Stimulated activated CD8-positive, alpha-beta memory T cell treated with anti-CD3 and anti-CD28 coated beads, Interleukin-4, amount 100 ng/mL, for 4 hours (primary cell): ENCODE measurements at places on chromosomes 2 and 18.

DNA sequence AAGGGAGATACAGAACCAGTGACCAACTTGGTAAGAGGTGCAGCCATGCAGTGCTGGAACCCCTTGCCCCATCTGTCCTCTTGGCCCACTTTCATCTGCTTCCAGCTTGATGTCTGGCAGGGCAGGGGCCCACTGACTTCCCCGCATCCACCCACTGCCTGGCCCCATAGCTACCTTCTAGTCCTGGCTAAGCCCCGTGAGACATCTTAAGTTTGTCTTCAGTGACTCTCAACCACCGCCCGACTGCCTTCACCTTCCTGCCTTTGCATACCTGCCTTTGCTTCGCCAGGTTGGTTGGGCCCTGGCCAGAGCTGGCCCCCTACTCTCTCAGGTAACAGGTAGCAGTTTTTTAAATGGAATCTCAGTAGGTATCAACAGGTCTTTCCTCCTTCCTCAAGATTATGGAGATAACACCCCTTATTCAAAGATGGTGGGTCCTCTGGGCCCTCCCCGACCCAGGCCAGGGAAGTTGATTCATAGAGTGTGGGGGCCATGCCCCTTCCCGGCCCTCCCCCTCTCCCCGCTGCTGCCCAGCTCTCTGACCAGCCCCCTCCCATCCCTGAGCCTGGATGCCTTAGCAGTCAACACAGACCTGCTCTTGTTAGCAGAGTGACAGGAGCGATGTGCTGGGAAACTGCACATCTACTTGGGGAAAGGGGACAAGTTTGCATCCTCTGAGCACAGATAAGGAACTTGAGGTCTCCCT, 2.8 kb downstream of the ARID5A start:
- no peak for DNase-seq

DNA sequence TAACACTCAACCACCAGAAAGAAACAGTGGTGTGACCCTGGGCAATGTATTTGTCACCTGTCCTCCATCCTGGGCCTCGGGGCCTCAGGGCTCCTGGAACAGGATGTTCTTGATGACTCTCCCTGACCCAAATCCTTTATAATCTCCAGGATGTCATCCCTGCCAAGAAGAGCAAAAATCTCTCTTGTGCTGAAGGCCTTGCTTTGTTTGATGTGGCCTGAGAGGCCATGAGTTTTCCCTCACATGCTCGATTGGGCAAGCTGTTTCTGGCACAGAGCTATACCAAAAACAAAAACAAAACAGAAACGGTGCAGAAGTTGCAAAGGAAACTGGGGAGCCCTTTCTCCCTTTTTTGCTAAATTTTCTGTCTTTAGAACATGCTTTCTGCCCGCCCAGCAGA, 35.7 kb upstream of the ST3GAL5 start:
- no peak for DNase-seq

DNA sequence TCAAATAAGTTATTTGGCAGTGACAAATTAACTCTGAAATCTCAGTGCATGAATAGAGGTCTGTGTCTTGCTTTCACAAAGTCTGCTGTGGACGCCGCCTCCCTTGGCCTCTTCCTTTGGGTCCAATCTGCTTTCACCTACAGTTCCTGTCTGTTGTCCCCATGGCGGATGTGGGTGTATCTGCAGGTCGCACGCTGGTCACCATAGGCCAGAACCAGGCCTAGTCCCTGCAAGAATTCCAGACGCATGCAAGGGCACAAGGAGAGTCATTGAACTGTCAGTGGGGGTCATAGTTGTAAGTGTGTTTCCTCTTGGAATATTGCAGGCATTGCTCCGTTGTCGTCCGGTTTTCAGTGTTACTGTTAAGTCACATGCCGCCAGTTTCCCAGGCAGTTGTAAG, 7.4 kb downstream of the SOCS6 start:
- no peak for DNase-seq

GRCh38 chr18:8623549-8624106, 14.4 kb downstream of the RAB12 start:
- no peak for DNase-seq

DNA sequence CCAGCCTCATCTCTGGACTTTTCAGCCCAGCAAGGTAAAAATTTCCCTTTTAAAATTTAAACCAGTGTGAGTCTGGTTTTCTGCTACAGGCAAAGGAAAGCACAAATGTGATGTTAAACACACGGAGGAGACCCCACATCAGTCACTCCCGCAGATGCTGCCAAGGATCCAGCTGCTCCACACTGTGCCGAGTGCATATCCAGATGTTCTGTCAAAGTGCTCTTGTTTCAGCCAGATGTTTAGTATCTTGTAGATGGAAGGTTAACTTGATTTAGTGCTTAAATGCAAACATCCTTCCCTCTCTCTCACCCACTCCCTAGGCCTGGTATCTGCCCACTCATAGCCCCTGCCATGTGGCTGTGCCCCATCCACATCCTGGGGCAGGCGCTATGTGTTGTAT, 15.8 kb upstream of the ATOH8 start:
- no peak for DNase-seq

- no peak for DNase-seq
Measured at GRCh38 chr2:241081643-241082340, 20.3 kb downstream of the MTERF4 start.

DNA sequence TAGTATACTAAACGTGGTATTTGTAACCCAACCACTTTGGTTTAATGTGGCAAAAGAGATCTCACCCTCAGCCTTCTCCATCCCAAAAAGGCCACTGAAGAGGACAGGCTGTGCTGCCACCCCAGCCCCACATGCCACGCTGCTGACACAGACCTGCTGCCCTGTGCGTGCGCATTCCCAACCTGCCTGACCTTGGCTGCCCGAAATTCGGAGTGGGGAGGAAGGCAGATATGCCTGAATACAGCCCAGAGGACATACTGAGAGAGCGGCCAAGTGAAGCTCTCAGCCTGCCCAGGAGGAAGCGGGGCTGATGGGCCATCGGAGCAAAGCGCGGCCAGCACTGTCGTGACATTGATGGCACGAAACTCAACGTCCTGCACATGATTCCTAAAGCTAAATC, 70.0 kb downstream of the HDAC4 start:
- no peak for DNase-seq

GRCh38 chr2:16653799-16654198, 11.8 kb downstream of the CYRIA start:
- DNase-seq, result no peak

- DNase-seq, result no peak
Measured at GRCh38 chr2:187855689-187856088, 301.5 kb upstream of the TFPI start.

DNA sequence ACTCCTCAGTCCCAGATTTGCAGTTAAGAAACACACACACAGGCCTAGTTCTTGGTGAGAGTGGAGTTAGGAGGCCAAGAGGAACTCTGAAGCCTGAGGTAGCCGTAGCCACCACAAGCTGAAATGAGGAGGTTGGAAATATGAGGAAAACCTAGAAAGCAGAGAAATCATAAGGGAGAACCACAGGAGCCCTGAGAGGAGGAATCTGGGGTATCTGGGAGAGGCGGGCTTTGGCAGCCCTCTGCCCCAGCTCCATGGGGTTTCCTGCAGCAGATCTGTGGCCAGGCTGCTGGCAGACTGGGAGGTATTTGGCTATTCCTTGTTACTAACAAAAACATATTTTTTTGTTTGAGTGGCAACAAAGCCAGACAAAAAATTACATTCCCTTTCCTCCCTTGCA, 11.0 kb downstream of the SOX11 start:
- no peak for DNase-seq

DNA sequence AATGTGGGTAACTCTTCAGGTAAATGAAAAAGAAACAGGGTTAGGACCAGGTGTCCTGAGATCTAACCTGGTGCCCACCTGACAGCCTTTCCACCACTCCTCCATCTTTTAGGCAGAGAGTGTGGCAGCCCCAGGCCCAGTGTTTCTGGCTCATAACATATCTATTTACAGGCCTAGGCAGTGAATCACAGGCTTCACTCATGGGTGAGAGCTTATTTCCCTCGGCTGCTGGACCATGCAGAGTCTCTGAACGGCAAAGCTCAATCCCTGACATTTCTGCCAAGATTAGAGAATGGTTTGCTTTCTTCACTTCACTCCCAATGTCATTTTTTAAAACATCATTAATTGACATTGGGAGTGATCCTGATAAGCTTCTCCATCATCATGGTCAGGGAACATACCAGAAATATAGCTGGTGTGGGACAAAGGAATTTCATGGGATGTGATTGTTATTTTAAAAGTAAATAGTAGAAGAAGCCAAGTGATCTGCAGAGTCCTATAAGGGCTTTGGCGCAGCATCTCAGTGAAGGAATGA, 323.9 kb downstream of the SETBP1 start:
- DNase-seq, result no peak

DNA sequence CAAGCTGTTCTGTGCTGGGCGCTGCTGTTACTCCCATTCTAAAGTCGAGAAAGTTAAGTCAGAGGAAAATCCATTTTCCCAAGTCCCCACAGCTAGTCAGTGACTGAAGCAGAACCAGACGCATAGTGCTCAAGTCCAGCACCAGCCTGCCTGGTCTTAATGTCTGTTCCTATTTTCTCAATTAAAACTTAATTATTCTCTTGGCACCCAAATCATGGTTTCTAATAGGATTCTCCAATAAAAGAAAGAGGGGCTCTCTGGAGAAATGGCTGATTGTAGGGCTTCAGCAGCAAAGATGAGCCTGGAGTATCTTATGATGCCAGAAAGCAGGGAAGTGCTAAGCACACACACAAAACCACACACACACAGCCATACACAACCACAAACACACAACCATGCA, 531.0 kb upstream of the SALL3 start:
- no peak for DNase-seq

DNA sequence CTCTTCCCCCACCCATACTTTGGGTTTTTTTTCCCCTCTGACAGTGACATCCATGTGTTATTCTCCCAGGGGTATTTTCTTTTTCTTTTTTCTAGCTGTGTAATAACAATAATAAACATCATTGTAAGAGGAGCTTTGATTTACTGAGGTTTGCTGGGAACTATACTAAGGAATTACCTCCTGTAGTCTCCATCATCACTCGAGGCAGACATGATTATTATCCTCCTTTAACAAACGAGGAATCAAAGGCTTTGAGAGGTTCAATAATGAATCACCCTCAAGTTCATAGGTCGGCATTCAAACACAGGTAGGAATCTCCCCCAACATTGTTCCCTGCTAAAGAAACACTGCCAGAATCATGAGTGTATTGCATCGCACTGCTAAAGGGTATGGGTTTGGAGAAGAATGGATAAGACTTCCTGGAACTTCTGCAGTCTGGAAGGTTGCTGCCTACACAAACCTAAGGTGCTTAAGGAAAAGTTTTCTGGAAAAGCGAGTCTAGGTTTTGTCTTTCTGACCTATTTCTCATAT, 260.2 kb upstream of the SESTD1 start:
- no peak for DNase-seq

DNA sequence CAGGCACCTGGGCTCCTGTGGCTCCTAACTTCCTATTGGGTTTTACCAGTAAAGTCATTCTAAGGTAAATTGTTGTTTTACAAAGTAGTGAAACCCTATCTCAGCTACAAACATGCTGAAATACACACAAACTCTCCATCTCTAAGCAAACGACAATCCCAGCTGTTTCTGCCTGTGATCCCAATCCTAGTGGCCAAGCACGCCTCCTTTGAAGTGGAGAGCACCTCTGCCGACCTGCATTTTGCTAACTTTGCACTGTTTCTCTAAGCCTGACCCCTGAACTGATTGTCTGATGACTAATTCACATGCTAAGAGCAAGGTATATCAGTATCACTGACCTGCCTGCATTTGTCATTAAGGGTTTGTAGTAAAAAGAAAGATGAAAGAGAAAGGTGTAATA, 124.3 kb downstream of the PAX3 start:
- DNase-seq, result no peak

DNA sequence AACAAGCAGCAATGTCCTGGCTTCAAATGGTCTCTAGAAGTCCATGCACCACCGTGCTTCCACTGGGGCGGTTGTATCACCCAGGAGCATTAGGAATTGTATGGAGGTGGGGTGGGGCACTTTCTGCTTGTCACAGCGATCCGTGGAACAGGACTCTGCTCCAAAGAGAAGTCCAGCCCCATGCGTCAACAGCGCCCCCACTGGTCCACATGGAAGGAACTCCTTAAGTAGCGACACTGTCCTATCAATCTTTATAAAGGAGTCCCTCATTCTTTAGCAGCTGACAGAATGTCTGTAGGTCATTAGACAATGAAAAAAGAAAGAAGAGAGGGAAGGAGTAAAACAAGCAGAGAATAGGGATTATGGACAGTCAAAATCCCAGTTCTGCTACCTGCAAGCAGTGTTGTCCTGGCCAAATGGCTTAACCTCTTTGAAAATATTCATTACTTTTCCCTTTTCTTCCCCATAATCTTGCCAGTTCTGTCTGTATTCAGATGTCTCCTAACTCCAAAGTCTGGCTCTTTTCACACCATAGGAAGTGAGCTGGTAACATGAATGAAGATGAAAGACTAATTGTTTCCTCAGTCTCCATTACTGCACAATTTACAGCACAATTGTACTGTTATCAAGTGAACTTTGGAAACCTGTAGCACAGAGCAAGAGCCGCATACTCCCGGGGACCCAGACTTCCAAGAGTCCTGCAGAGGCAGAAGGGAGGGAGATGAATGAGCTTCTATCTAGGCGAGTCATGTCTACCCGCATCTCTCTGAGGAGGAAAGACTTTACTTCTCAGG, 9.9 kb downstream of the NFE2L2 start:
- no peak for DNase-seq

DNA sequence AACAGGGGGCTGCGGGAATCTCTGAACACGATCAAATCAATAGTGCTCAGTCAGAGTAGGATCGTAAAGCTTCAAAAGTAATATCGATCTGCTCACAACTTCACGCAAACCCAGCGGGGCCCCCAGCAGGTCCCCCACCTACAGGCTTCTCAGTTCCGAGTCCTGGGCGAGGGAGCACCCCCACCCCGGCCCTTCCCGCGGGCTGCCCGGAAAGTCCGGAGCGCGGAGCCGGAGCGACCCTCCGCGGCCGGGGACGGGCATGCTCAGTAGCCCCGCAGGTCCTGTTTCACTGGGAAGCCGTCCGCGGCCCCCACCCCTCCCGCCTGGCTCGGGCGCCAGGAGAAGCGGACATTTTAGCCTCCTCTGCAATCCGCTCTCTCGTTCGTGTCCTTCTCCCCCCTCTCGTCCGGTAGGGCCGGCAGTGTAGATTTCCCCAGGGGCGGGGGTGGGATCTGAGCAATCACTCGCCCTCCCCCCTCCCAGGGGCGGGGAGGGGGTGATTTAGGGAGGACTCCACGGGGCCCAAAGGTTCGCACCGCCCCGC, 3.3 kb upstream of the SPRED2 start:
- DNase-seq, result no peak
